Right ventricle myocardium inferior (tissue), 1 donor: ENCODE measurements at places on chromosomes 2 and 18.
A peak's percentile ranks its signal among the peaks of the same experiment; 100 is the strongest.

DNA sequence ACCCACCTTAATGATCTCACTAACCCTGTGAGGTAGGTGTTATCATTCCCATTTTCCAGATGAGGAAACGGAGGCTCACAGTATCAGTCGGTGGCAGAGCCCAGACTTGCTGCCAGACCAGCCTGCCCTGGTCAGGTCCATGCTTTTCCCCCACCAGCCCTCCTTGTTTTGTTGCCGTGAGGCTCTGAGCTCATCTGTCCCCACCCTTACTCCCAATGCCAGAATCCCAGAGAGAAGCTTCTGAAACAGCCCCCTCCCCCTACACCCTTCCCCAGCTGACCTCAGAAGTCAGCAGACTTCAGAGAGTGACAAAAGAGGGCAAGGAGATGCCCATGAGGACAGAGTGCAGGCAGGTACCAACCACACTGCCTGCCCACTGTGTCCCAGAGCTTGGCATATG lies 20.8 kb upstream of the TNS1 start:
- peak; percentile 1 for DNase-seq

DNA sequence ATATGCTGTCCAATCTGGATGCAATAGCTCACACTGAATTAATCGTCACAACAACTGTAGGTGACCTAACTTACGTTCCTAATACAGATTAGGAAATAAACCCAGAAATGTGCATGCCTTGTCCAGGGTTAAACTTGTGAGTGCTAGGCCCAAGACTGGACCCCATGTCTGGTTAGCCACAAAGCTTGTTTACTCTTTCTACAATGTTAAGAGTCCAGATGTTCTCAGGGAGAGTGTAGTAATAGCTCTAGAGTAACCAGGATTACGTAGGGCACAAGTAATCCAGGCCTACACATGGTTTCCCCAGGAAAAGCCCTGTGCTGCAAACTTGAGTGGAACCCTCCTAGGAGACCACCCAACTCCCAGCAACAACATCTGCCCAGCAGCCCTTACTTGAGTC lies 26.2 kb downstream of the TRIB2 start:
- DNase-seq, result no peak

DNA sequence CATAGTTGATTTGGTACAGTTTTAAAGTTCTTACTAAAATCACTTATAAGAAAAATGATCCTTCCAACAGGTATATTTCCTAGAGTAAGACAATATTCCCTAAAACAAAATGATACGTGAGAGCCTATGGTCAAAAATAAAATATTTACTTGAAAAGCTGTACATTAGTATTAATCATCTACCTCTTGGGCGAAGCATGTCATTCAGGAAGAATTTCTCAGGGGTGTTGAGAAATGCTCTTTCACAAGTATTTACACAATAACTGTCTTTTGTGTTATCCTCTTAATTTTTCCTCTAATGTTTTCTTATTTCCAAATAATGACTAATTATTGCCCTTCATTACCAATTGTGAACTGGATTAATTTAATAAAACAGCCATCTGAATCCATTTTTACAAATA lies 466.3 kb downstream of the SATB2 start:
- no peak for DNase-seq

GRCh38 chr2:235088496-235088921 lies 136.7 kb downstream of the SH3BP4 start:
- DNase-seq, result no peak

- DNase-seq, result no peak
Observed at GRCh38 chr2:57906152-57906732, 140.4 kb upstream of the VRK2 start.

GRCh38 chr18:3139406-3139805 lies 80.4 kb downstream of the MYOM1 start:
- DNase-seq, result no peak

DNA sequence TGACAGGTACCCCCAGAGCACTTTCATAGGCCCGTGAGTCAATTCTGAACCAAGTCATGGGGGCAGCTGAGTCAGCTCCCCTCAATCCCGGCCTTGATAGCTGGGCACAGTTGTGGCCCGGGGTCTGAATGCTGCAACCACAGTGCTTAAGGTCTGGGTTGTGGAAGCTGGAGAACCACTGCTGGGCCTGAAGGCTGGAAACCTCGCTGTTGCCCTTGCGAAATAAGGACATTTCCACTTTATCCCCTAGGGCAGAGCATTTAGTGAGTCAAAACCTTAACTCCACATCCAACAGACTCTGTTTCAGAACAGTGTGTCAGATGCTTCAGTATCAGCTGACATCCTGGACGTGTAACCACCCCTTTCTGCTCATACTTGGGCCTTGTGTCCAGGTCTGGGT lies 58.6 kb downstream of the SP110 start:
- no peak for DNase-seq

GRCh38 chr2:215567504-215567903 lies 131.6 kb upstream of the FN1 start:
- no peak for DNase-seq

GRCh38 chr2:208820014-208820688 lies 413.6 kb downstream of the PTH2R start:
- DNase-seq, result no peak

GRCh38 chr18:11046140-11046539 lies 103.2 kb downstream of the PIEZO2 start:
- no peak for DNase-seq

DNA sequence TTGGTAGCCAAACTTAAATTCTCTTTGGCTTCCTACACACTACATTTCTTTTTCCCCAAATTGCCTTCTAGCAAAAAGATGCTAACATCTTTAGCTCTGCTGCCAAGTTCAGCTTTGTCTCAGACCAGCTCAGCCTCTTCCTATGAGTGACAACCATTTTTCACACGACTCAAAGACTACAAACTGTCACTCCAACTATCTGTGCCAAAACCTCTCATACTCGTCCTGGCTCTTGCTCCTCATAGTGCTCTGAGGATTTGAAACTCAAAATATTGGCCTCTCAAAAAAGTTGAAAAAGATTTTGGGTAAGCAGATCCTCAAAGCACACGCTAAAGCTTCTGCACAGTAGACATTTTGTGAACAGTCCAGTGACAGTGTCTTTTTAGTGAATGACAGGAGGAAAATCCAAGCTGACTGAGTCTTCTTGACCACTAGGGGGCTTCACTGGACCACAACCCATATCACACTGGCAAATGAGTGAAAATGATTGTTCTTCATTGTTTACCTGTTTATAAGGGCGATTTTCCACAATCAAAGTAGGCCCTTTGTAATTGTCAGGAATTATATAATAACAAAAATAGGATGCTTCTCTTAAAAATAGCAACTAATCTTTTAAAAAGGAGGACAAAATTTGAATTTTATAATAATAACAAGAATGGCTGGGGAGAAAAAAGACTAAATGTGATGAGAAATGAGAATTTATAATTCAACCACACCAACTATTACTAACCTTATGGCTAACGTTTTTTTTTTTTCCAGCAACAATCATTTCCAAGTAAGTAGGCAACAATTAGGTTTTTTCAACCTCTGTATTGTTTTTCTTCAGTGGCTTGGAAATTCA lies 85.5 kb upstream of the PGAP1 start:
- no peak for DNase-seq

- DNase-seq, result no peak
Observed at GRCh38 chr2:232941400-232941799, 71.3 kb downstream of the SNORC start.

GRCh38 chr18:28175930-28176697 lies 816 bp downstream of the CDH2 start:
- DNase-seq, result peak; percentile 69

GRCh38 chr2:47269316-47270232 lies 114.5 kb upstream of the STPG4 start:
- DNase-seq, result no peak

DNA sequence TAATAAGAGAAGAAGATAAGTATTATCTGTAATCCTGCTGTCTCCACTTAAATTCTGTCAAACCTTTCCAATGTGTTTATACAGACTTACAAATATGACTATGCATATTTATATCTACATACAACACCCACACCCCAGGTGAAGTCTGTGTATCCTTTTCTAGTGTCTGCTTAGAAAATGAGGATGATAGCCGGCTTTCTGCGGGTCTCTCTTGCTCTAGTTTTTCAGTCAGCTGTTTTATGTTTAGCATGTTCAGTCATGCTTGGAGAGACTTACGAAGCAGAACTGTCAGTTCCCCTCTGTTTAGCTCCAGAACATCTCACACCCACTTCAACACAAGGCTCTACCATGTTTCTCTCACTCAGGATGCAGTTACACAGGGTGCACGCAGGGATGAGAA lies 137.3 kb upstream of the NFATC1 start:
- no peak for DNase-seq

DNA sequence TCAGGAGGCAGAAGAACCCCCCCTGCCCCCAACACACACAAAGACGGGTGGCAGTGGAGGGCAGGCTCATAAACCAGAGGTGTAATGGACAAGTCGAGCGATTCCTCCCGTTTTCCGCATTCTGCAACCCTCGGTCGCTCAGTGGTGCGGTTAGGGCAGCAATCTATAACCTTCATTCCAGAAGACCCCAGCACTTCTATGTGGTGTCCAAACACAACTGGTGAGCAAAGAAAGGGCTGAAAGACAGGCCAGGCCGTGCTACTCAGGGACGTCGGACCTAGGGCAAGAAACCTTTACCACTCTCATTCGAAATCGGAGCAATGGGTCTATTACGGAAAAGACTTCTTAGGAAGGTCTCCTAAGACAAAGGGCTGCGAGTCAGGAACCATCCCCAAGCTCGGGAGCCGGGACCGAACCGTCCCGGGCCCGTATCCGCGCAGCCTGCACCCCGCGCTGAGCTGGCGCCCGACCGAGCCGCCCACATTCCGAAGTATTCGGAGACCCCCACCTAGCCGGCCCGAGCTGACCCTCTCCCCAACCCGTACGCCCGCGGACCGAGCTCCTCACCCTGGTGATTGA lies 568 bp downstream of the ARL5A start:
- DNase-seq, result peak; percentile 81
